ENCODE measurements at places on chromosomes 4 and X. TPM values are rescaled to one million over a fixed set of nuclear protein-coding genes. Genes with fewer than 3 reads are reported as not detected.

The KLHL15 gene
- total RNA-seq = 29.7 TPM

The NAP1L2 gene
- total RNA-seq = 2.6 TPM

The TXK gene
- 57.3 TPM for total RNA-seq

The TMEM31 gene
- total RNA-seq = not detected

The SPANXN3 gene
- not detected for total RNA-seq

The GAGE12F gene
- total RNA-seq = not detected

The COPS4 gene
- total RNA-seq = 32.2 TPM

The FGFBP2 gene
- 9.9 TPM for total RNA-seq

The ARHGAP6 gene
- not detected for total RNA-seq

The PPM1K gene
- 61.0 TPM for total RNA-seq

The HTR2C gene
- total RNA-seq = not detected

DNA sequence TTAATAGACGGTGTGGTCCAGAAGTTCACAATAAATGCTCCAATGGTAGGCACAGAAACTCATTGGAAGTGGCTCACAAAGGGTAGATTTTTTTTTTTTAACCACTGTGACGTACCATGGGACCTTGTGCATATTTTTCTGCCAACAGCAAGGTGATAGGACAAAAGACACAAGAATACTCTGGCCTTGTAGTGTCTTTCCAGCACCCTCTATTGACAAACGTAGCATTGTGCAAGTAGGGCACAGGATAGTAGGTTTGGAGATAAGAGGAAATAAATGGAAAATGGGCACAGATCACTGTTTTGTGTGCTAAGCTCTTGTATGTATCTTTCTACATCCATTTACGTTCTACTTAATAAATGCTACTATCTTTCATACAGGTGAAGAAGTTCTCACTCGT lies 2054.9 kb downstream of the PCDH7 start:
- no peak for DNase-seq

DNA sequence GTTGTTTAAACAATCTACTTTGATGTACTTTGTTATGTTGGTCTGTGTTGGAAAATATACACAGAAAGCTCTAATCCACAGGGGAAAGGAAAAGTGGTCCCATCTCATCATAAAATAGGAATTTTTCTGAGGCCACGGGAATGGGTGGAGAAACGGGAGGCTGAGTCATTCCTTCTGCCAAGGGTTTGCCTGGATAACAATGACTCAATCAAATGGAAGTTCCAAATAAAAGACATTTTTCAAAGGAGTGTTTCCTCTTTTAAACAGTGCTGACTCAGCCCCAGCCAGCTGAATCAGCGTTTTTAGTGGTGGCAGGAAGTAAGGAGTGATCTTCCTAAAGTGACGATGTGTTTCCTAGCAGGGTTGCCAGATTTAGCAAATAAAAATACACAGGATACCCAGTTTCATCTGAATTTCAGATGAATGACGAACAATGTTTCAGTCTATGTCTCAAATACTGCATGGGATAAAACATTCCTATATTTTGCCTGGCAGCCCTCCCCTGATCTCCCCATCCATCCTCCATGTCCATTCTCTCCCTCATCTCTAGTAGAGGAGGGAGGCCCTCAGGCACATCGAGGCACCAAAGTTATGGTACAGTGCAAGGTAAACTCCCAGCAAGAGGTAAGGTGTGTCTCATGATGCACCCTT lies 345.4 kb upstream of the GATB start:
- DNase-seq = peak; percentile 46

GRCh38 chr4:186500721-186501304 lies 54.6 kb downstream of the MTNR1A start:
- DNase-seq = no peak

GRCh38 chr4:38306482-38307071 lies 346.4 kb downstream of the PTTG2 start:
- peak; percentile 17 for DNase-seq

DNA sequence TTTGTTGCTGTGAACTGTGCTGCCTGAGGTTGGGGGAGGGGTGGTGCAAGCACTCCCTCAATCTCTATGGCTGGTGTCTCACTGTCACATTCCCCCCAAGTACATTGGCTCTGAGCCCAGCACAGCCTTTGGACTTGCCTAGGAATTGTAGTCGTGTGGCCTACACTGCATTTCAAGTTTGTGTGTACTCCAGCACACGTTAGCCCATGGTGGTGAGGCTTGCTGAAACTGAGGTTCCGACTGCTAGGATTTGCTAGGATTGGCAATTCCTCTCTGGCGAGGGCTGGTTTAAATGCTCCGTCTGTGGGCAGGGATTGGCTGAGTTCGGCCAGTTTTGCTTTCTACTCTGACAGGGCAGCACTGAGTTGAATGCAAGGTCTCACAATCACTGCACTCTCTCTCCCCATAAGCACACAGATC lies 121.7 kb upstream of the CXXC4 start:
- DNase-seq = no peak

DNA sequence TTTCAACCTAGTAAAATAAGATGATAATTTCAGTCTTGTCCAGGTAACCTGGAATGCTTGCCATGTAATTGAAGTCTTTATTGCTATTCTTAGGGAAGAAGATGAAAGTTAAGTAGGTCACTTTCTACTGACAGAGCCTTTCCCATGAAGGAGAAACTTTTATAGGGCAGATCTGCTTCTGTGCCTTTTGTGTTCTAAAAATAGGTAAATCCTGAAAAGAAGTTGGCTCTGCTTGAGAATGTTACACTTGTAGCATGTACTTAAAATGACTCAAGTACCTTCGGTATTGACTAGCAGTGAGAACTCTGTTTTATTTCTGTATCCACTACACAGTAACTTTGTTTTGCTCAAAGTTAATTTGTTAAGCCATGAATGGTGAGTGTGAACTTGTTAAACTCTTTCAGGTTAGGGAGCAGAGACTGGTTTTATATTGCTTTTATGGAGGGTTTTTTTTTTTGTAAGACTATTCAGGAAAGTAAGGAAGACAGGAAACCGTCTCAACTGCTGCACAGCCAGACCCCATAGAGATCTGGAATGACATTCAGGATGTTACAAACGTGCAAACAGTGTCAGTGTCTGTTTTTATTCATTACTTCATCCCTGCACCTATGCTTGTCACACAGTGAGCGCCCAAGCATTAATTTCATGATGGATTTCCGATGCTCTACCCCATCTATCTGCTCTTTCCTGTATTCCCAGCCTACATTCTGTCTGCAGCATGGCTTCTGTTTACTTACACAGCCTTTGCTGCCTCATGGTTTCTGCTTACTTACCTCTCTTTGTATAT lies 53.0 kb downstream of the SEPTIN11 start:
- no peak for DNase-seq

DNA sequence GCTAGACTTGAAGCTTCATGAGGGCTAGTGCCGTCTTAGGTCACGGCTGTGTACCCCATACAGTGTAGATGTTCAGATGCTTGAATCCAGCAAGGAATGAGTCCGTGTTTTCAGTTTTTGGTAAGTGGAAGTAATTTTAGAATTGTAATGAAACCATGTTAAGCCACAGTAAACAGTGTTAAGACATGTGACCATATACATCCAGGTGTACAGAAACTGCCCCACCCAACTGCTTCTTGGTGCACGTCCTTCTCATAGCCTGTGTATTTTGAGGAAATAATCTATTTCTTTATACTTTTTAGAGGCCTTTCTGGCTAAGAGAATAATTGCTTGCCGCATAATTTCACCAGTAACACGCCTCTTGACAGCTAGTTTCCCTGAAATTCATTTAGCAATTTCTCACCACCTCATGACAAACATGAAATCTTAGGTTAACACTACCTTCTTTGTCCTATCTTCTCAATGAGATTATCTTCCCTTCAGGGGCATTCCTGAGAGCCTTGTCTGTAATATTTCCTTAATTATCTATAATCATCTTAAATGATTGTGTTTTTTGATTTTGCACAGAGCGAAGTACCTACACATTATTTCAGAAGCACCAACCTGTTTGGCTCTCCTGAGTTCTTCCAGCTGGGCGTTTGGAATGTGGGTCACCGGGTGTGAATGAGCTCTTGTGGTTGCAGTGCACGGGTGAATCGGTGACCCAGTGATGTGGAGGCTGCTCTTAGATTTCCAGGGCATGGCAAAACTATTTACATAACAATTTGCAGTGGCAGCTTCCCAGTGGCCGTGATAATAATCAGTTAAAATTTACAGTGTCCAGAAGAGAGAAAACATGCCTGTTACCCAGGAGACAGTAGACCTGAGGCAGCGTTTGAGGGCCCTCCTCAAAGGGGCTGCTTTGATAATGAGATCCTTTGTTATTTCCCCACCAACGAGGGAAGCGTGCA lies 50.2 kb upstream of the TADA2B start:
- no peak for DNase-seq

DNA sequence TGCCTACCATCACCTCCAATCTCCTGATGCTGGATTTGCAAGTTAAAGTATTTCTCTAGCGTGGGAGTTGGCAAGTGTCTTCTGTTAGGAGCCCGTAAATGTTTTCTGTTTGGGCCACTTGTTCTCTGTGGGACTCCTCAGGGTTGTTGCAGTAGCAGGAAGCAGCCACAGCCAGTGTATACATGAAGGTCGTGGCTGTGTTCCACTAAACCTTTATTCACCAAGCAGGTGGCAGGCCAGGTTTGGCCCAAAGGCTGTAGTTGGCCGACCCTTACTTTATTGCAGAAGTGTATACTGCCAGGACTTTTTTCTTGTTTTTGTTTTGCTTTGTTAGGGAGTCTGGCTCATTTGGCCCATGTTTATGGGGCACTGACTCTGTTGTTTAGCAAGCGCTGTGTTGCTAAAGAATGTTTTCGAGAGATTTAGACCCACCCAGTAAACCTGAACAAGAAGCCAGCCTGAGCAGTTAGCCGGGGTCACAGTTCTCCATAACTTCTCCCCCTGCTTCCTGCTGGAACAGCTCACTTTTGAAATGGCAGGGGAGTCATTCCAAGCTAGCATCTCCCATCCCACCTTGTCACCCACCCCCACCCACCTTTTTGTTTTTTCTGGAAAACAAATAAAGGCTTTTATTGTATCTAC lies 58.8 kb downstream of the SHROOM2 start:
- no peak for DNase-seq

DNA sequence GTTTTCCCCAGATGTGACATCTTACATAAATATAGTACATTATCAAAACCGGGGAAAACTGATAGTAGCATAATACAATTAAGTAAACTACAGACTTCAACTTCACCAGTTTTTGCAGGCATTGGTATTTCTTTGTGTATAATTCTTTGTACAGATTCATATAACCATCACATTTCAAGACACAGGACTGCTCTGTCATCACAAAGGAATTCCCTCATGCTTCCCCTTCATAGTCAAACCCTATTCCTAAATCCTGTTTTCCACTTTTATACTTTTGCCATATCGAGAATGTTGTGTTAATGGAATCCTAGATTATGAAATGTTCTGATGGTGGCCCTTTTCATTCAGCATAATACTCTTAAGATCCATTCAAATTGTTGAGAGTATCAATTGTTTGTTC lies 36.0 kb downstream of the STIM2 start:
- DNase-seq = no peak

DNA sequence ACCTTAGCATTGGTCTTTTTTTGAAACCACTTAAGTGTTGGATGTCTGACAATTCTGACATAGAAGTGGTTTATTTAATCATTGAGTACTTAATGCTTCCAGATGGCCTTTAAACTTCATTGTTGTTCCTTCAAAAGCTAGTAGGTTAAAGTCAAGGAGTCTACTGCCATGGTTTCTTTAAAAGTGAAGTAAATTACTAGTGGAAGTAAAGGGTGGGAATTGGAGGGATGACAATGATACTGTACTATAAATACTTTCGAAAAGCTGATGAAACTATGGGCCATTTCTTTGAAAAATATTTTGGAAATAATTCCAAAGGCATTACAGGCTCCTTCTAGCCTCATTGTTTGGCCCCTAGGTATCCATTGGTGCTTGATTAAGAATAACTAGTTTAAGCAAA lies 51.9 kb downstream of the ATP10D start:
- DNase-seq = no peak

DNA sequence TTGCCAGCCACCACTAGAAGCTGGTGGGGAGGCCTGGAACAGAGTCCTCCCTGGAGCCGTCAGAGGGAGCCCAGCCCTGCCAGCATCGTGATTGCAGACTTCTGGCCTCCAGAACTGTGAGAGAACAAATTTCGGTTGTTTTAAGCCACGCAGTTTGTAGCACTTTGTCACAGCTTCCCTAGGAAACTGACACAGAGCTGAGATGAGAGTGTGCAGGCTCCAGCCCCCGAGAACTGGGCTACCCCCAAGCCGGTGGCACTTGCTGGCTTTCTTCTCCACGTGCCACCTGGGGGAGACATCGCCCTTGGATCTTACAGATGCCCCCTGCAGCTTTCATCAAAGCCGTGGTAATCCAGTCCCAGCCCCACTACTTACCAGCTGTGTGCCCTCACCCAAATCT lies 83.7 kb downstream of the PPP2R2C start:
- no peak for DNase-seq

DNA sequence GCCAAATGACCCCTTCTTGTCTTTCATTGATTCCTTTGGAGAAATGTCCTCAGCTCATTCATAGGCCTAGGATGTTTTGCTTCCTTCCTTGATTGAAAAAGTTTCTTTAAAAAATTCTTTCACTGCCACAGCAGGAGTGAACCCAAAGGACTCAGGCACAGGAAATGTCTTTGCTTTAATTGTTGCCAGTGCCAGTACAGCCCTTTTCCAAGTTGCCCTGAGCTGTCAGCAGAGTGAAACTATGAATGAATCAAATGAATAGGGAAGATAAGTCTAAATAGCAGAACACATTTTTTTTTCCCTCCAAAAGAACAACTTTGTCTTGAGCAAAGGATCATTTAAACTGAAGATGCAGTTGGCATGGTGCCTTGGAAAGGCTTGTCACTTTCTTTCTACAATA lies 63.8 kb upstream of the SLC4A4 start:
- DNase-seq = no peak

- no peak for DNase-seq
These were observed 179.1 kb downstream of the GC start for GRCh38 chr4:71604785-71605184.

- DNase-seq = no peak
These were observed 5.1 kb downstream of the CCDC160 start for GRCh38 chrX:134241960-134242619.

DNA sequence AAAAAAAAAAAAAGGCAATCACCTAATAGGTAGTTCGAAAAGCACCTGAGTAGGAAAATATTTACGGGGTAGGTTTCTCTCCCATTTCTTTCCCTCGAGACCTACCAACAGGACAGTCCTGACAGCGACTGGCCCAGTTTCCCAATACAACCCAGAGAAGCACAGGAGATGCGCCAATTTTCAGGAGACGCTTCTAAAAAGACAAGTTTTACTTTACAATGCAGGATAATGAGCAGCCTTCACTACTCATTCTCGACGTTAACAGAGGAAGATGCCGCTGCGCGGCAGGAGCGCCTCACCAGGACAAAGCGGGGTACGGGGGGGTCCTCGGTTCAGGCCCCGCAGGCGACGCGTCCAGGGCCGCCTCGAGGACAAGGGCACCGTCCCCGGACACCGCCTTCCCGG lies 708 bp downstream of the BCLAF3 start:
- DNase-seq = no peak

DNA sequence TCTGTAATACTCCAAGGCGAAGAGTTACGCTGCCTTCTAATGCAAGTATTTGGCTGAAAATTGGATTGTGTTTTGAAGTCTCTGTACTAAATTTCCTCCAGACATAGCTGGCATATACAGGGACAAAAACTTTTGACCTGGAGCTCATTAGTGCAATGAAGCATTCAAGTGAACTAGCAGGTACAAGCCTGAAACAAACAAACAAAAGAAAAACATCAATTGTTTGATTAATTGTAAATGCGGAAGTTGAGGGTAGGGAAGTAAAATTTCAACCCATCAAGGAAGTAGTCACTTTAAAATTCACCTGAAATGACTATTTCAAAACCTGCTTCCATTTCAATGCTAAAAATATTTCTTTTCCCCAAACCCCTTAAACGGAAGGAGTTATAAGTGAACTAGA lies 516.3 kb upstream of the ATOH1 start:
- no peak for DNase-seq
